Vagina (tissue), 2 donors: ENCODE measurements at places on chromosomes 11 and 22. TPM values are rescaled to one million over a fixed set of nuclear protein-coding genes. Genes with fewer than 3 reads are reported as not detected.
A peak's percentile ranks its signal among the peaks of the same experiment; 100 is the strongest.

Gene OR2AG1
- total RNA-seq = not detected

Gene CSF2RB
- 4.2 TPM for total RNA-seq

Gene CCDC116
- not detected for total RNA-seq

DNA sequence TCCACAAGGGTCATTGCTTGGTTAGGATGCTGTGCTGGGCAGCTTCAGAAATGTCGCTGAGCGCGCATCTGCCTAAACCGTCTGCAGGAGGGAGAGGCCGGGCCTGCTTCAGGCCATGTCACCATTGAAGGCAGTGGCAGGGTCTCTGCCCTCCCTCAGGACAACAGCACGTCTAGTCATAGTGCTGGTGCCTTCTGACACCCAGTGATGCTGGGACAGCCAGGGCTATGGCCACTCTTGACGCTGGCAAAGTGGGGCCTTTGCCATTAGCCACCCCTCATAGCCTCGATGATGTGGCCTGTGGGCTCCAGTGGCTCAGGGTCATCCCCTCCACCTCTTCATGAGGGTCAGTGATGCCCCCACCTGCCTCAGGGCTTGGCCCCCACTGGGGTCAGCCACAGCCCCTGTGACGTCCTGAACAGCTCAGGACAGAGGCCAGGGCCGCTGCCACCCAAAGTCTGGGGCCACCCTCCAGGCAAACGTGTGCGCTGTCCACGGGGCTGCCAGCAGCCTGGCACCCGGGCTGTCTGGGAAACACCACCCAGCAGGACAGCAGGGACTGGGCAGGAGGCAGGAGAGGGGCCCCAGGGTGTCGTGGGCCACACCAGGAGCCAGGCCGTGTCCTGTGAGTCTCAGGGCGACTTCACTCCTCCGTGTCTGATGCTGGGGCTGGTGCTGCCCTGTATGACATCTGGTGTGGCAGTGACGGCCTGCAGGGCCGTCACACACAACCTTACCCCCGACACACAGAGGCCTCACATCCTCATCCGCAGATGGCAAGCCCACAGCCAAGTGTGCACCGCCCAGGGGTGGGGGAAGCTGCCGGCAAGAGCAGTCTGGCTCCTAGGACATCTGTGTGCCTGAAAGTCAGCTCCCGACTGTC lies 42.5 kb downstream of the CERK start:
- DNase-seq = no peak

DNA sequence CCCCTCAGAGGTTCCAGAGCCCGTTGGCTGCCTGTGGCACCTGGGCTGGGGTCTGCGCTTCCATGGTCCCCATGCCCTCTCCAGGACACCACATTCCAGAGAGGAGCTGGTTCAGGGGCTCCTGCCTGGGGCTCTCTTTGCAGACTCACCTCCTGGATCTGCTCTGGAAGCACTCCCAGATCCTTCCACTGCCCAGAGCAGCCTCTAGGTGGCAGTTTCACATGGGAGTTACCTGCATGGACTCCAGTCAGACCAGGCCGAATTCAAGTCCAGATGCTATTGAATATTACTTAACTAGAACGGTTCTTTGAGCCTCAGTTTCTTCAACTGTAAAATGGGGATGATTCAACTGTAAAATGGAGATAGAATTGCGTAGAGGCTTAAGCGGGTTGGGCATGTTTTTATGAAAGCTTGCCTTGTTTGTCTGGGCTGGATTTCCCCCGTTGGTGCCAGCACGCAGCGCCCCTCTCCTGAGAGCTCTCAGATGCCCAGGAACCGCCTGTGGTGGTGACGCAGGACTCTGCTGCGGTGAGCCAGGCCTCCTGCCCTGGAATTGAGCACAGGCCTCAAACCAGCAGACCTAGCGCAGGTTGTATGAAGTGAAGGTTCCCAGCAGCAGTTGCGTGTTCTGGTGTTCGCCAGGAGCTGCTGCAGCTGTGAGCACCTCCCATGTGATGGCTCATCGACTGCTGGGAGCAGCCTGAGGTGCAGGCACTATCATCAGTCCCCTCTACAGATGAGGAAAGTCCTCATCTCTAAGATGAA lies 44.2 kb downstream of the LMO1 start:
- DNase-seq = no peak

DNA sequence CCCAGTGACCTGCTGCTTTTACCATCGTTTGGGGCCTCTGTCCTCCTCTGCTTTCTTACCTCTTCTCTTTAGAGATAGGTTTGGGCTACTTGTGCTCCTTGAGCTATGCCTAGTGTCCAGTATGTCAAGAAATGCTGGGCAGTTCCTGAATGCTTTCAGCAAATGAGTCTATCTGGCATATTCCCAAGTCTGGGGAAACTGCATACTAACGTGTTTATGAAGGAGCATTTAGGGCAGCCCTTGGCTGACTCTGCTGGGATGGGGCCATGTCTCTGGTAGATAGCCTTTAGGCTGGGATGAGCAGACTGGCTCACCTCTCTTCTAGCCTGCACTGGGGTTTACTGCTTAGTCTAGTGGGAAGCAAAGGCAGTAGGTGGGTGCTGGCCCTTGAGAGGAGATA lies 43.7 kb upstream of the SUSD2 start:
- DNase-seq = no peak

Gene EIF3F
- 336 TPM for total RNA-seq

DNA sequence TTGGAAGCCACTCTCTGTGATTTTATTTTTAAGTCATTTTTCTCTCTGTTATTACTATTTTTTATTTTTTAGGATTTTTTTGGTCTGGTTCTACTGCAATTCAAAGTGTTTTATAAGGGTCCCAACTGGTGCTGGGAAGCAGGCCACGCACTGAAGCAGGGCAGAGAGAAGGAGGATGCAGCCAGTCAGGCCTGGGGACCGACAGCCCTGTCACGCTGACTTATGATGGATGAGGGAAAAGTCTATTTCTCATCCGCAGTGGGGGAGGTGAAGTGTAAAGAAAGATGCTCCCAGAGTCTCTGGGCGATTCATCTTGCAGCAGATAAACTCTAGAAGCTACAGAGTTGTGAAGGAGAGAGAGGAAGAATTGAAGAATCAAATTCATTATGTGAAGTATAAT lies 191.6 kb downstream of the NTM start:
- no peak for DNase-seq

GRCh38 chr22:38774496-38775166 lies 18.8 kb upstream of the SUN2 start:
- no peak for DNase-seq

Gene DRD2
- 0.49 TPM for total RNA-seq

GRCh38 chr11:27357250-27357649 lies 5.8 kb downstream of the CCDC34 start:
- no peak for DNase-seq

GRCh38 chr11:63212742-63213141 lies 30.7 kb downstream of the SLC22A25 start:
- DNase-seq = no peak

- no peak for DNase-seq
These were observed 17.7 kb downstream of the C11orf87 start for GRCh38 chr11:109439684-109440083.

DNA sequence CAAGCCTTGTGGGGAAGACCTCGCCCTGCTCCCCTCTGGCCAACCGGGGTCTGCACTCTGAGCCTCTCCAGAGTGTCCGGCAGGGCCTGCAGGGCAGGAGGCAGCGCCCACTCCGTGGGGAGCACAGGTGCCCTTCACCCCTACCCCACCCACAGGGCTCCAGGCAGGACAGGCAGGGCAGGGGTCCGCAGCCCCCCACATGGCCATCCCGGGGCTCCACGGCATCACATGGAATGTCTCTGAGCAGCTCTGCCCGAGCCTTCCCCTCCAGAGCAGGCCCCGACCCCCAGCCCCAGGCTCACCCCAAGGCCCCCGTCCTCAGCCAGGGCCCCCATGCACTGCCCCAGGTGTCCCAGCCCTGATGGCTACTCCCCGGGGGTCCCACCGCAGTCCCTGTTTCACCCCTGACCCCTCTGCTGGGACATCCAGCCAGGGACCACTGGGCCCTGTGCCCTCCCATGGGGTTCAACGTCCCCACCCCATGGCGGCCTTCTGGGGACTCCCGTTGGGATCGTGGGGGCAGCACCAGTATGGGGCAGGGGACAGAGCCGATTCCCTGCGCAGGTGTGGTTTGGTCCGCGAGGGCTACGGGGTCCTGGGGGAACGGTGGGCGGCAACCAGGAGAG lies 77.7 kb downstream of the BRD1 start:
- peak; percentile 58 for DNase-seq

Gene TRIM6
- 3.9 TPM for total RNA-seq

DNA sequence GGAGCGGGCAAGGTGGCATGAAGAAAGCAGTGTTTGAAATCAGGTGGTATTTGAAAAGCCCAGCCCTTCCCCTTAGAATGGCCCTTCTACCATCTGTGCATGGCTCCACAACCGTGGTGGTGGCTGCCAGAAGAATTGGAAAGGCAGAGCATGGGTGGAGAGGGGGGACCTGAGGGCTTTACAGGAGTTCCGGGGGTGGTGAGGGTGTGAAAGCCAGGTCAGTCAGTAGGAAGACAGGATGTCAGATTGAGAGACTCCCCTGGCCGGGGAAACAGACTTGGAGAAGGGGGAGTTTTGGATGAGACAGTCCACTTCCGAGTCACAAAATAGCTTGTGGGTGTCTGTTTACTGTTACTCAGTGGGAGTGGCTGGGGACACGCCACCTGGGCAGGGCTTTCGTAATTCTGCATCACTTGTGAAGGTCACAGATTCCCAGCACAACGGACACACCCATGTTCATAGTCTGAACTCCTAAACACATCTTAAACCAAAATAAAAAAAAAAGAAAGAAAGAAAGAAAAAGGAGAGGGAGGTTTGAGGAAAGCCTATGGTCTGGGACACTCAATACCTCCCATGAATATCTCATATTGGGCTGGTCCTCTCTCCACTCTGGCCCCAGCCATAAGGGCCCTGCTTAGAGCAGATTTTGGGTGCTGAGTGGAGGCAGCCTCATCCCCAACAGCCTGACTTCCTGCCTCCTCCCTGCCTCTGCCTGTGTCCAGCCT lies 24.4 kb upstream of the SMIM35 start:
- no peak for DNase-seq

- no peak for DNase-seq
These were observed 14.8 kb downstream of the CD3E start for GRCh38 chr11:118319337-118319707.

- DNase-seq = no peak
These were observed 140.2 kb upstream of the SESN3 start for GRCh38 chr11:95371153-95371552.

- DNase-seq = no peak
These were observed 3.8 kb downstream of the SHISA8 start for GRCh38 chr22:41911001-41911611.

GRCh38 chr11:100575860-100576717 lies 111.0 kb upstream of the ARHGAP42 start:
- DNase-seq = no peak

Gene DSCAML1
- 0.25 TPM for total RNA-seq

- DNase-seq = no peak
These were observed 29.4 kb upstream of the CTTN start for GRCh38 chr11:70368961-70369360.

- no peak for DNase-seq
These were observed 36.0 kb downstream of the SYT13 start for GRCh38 chr11:45250035-45250718.

- DNase-seq = no peak
These were observed 490.3 kb upstream of the KIRREL3 start for GRCh38 chr11:127490896-127491295.

DNA sequence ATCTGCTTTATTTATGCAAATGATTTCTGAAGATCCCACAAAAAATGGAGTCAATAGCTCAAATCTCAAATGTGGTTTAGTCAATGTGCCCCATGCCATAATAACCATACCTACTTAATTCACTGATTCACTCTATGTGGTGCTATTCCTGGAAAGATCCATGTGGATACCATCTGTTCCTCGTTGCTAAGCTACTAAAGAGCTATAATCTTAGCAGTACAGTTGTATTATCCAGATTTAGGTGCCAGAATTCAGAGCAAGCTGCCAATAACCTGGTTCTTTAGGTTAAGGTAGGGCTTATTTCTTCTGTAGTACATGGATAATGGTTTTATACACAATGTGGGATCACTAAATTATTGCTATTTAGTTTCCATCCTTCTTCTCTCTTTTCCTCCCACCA lies 974.7 kb upstream of the CCDC90B start:
- DNase-seq = no peak

GRCh38 chr11:131099013-131099412 lies 182.7 kb upstream of the SNX19 start:
- no peak for DNase-seq

DNA sequence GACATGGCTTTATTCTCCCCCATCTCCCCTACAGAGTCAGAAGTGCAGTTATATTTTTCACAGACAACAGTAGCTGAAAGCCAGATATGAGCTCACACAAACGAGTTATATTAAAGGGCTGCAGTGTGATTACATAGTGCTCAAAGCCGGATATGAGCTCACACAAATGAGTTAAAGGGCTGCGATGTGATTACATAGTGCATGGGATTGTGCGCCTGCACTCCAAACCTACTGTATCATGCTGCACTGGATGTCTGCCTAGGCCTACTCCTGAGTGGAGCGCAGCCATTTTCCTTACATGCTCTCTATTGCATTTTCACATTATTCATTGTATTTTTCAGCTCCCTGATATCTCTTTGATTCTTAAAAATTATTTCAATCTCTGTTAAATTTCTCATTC lies 414.6 kb upstream of the LARGE1 start:
- DNase-seq = no peak

Gene UCP2
- 51.3 TPM for total RNA-seq

Gene SCUBE2
- 36.3 TPM for total RNA-seq

DNA sequence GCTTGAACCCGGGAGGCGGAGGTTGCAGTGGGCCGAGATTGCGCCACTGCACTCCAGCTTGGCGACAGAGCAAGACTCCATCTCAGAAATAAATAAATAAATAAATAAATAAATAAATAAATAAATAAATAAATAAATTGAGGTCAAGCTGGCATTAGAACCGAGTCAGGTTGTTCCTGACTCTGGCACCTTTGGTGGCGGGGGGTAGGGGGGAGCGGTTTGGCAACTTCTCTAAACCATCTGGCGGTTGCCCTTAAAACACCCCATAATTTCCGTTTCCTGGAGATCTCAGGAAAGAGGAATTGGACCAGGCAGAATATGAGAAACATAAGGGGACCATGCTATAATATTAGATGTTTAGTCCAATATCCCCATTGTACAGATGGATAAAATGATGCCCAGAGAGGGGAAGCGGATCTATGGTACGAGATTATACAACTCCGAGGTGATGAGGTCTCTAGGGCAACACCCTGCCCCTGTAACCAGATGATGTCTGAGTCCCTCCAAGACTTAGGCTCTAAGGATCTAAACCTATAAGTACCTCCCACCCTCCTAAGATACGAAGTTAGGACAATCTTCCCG lies 785 bp downstream of the CLPB start:
- DNase-seq = no peak

- no peak for DNase-seq
These were observed 161.9 kb downstream of the INSC start for GRCh38 chr11:15276621-15277020.

DNA sequence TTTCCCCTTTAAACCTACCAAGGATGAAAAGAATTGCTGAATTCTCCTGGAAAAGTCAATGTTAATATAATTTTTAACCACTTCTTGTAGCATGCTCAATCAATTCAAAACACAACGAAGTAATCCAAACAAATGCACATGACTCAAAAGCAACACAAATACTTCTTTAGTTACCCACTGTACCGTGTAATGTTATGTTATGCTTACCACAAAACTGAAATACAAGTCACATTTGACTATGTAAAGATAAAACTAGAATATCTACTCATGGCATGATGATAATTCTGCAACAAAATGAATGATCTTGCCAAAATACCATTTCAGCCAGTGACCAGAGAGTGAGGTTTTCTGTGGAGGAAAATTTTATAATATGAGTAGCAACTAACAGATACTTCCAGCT lies 587.0 kb downstream of the DLG2 start:
- DNase-seq = no peak

Gene GGA1
- total RNA-seq = 45.7 TPM

- no peak for DNase-seq
These were observed 710 bp downstream of the TUB start for GRCh38 chr11:8081591-8082250.
